ENCODE measurements at places on chromosomes 3 and 15.

DNA sequence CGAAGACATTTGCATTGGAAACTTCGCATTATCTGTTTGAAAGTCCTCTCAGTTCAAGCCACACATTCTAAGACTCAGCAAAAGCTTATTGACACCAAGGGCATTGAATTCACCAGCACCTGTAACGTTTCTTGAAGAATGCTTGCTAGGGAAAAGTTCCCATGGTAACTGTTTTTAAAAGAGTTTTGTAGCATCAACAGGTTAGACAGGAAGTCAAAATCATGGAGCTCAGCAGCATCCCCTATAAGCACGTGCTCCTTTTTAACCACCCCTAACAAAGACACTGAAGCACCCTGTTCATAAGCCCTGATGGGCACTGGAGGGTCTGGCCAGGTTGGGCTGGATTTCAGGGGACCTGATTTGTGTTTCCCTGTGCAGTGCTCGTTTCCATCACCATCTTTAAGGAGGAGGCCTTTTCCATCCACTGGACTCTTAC, 229.7 kb upstream of the BHLHE40 start:
- no peak for DNase-seq

DNA sequence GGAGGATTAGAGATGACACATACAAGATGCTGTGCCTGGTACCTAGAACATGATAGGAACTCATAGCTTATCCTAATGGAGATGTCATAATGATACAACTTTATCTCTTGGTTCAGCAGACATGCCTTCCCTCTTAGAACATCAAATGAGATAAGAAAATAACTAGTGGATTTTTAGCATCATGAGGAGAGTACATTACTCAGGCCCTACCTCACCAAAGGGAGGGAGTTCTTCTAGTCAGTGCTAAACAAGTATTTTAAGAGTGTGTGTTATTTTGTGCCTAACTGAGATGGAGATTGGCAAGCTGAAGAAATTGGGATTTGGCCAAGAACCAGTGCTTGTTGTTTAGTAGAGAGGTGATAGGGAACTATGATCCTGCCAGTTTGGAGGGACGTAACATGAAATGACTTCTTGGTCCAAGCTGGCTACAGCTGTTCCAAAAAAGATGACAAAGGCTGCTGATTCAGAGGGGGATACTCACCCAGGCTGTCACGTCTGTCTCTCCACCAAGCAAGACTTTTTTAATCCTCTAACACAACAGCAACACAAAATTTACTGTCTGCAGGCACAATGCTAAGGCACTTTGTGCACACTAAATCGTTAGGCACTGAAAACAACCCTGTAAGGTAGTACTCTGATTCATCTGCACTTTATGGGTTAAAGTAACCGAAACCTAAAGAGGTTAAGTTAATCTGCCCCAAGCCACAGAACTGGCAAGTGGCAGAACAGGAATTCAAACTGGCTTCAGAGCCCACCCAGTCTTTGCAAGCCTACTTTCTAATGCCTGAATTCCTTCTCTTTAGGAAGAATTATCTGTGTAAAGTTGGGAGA, 126.5 kb downstream of the CMSS1 start:
- no peak for DNase-seq

DNA sequence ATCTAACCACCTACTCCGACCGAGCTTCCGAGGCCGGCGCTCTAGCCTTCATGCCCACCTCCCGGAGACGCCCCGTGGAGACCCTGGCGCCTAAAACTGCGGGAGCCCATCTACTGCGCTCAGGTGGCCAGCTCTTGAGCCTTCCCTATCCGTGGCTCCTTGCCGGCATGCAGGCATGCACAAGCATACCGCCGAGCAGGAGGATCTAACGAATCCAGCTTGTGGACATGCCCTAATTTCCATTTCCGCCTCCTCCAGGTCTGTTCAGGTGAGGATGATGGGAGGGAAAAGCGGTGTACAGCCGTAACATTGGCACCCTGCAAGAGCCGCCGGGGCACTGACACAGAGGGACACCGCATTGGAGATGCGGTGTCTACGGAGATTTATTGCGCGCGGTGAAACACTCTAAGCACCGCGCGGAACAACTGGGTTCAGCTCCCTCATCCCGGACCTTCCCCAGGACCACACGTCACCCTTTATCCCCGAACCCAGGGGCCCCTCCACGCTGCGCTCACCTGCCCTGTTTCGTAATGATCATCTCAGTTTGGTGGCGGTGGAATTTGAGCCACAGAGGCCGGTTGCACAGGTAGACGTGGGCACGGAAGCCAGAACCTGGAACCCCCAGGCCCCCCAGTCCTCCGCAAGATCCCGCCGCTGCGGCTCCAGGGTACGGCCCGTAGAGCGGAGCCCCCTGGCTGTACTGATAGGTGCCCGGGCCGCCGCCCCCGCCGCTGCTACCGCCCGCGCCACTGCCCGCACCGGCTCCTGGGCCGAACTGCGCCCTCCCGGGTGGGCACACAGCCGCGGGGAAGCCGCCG, 1.0 kb downstream of the EOMES start:
- no peak for DNase-seq

- DNase-seq: no peak
Observed at GRCh38 chr3:175655351-175655750, 796.2 kb downstream of the NAALADL2 start.

DNA sequence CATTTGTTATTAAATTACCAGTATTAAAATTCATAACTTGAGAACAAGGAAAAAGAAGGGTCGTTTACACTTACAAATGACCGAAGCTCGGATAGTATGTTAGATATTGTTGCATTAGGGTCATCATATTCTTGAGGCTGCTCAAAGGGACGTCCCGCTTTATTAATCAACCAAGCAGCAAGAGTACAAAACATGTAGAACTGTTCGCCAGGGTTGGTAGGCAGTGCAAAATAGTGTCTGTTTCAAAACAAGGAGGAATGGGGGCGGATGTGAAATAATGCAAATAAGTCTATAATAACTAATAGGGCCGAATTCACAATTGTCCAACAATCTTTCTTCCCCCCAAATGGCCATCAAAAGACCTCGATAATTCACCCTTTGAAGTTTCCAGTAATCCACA, 2.9 kb downstream of the IFT57 start:
- no peak for DNase-seq

DNA sequence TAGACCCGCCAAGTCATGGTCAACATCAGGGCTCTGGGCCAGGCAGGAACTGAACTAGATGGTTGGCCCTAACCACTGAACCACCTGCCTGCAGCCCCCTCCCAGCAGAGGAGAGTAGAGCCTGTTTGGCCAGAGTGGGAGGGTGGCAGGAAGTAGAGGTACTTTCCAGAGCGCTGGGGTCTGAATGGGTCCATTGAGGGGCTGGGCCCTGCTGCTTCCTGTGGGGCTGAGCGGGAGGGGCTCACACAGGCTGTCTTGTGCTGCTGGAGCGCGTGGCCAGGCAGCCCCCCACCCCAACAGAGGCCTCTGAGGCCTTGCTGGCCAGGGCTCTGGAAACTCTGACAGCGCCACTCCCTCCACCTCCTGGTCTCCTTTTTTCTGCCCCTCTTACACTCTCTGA, 17.4 kb downstream of the CSPG4 start:
- no peak for DNase-seq

DNA sequence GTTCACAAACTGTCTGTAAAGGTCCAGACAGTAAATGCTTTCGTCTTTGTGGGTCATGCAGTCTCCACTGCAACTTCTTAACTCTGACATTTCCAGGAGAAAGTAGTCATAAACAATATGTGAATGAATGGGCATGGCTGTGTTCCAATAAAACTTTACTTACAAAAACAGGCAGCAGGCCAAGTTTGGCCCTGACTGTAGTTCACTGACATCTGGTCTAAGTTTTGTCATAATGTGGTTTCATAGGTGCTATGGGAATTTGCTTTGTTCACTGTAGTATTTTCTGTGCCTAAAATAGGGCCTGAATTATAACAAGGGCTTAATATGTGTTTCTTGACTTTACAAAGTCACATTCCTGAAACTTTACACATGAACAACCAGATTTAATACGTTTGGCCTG, 186.0 kb upstream of the KBTBD8 start:
- DNase-seq: no peak

DNA sequence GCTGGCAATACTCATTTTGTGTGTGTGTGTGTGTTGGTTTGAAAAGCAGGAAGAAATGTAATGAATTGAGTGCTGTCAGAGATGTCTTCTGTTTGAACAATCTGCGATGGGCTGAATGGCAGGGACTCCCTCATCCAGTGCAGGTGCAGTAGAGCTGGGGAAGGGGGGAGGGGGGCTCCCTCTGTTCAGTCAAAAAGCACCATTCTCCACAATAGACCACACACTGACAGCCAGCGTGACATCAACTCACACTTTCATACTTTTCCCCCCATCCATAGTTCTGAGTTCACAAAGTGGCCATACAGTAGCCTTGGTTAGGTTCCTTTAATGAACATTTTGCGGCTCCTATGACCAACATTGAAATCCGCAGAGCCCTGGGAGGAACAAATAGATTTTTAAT, 10.4 kb downstream of the SOX2 start:
- DNase-seq: no peak

GRCh38 chr3:123605789-123606234, 21.0 kb upstream of the HACD2 start:
- DNase-seq: no peak

- DNase-seq: no peak
Observed at GRCh38 chr15:28881170-28881569, 4.6 kb upstream of the APBA2 start.

GRCh38 chr3:42092006-42092405, 849 bp downstream of the TRAK1 start:
- DNase-seq: no peak

GRCh38 chr3:101828276-101828675, 21.0 kb upstream of the NFKBIZ start:
- no peak for DNase-seq

DNA sequence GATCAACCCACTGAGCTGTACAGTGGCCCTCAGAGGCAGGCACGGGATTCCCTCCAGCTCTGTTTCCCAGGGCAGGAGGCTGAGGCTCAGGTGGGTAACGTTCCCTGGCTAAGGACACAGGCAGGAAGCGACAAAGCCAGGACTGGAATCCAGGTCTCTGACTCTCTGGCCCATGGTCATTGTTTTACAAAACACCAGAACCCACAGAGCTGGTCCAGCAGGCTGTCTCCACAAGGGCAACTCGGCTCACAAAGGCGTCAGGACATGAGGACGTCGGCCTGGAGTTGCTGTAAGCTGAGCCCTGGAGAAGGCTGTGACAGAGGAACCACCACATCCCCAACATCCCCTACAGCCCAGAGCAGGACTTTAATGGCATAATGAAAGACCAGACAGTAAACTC, 30.7 kb downstream of the NUP210 start:
- DNase-seq: no peak

DNA sequence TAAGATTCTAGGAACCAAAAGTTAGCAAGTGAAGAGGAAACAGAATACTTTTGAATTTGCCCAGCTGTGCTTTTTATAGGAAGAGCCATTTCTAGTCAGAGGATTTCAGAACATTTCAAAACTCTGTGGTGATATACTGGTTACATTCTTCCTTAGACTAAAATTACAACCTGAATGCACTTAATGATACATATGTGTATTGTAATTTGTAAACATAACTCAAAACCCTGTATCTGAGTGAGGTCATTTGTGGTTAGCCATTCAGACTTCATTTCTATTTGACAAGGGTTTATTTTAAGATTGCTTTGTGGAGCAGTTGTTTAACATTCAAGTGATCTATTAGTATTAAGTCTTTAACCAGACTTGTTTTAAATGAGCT, 59.4 kb upstream of the TRIM71 start:
- no peak for DNase-seq

- no peak for DNase-seq
Observed at GRCh38 chr3:158731938-158732855, at the start of gene RARRES1. RARRES1 (minus strand) TSS chr3:158732457; CDS start chr3:158732415, 42 bp downstream.

GRCh38 chr15:41561777-41562145, 2.7 kb downstream of the TYRO3 start:
- no peak for DNase-seq

- DNase-seq: no peak
Observed at GRCh38 chr3:39138804-39139415, 14.5 kb downstream of the CSRNP1 start.

GRCh38 chr3:47113669-47114365, 50.1 kb downstream of the SETD2 start:
- no peak for DNase-seq

GRCh38 chr3:50587373-50587772, 18.1 kb downstream of the HEMK1 start:
- no peak for DNase-seq

DNA sequence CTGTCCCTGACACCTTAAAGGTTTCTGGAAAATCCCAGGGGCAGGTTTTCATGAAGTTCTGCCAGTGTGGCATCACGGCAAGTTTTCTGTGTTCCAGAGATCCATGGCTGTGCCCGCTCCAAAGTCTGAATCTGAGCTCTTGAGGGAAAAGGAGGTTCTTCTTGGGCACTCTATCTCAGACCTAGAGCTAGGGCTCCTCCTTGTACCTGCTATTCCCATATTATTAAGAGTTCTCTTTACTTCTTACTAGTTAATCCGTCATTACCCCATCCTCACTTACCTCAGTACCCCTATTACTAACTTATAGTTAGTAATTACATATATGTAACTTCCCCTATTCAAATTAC, 5.9 kb upstream of the TRA2B start:
- DNase-seq: no peak

DNA sequence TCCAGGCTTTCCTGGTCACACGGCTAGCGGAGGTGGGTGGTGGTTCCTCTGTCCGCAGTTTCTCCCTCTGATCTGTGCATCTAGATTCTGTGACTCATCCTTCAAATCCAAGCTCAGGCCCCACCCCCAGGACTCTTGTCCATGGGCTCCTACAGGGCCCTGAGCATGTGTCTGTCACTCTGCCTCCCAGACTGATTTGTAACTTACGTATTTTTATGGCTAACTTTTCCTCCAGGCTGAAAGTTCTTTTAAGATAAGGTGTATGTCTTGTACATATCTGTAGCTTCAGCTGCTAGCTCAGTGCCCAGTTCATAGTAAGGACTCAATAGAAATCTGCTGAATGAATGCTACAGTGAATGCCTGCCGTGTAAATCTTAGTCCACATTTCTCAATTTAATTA, 8.0 kb downstream of the ESYT3 start:
- DNase-seq: no peak

DNA sequence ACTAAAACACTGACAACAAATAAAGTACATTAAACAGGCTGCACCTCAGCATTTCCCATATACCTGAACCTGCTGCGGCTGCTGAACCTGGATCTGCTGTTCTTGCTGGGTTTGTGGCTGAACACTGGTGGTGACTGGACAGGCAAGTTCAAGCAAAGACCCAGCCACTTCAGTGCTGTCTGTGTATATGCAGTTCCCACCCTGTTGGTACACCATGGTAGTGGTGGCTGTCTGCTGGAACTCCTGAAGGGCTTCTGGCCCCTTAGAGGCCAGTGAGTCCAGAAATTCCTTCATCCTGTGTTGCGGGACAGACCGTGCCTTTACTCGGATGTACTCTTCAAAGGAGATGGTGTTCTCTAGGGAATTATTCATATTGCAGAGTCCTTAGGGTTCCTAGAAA, 17.2 kb downstream of the QRICH1 start:
- no peak for DNase-seq

DNA sequence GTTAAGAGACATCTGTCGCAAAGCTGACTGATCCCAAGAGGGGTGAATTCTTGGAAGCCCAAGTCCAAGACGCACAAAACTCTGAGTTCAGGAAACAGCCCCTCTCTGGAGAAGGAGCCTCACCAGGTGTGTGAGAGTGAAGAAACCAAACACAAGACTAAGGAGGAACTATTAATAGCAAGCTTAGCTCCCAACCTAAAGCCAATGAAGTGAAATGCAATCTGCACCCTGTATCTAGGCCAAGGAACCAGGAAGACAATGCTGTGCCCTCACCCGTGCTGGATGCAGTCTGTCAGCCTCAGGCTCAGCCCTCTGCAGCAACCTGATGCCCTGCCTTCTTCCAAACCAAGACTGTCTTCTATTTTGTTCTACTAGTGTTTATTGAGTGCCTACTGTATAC, 22.5 kb upstream of the THBS1 start:
- no peak for DNase-seq

All from activated CD4-positive, alpha-beta T cell treated with anti-CD3 and anti-CD28 coated beads, Interleukin-2, amount 50 U/mL, for 4 hours (primary cell).